ENCODE measurements at places on chromosomes 6 and 20. TPM values are rescaled to one million over a fixed set of nuclear protein-coding genes. Genes with fewer than 3 reads are reported as not detected.

EPPIN gene
- not detected for total RNA-seq

HLA-DQB2 gene
- total RNA-seq, result not detected

L3MBTL1 gene
- total RNA-seq, result 3.4 TPM

TREML2 gene
- total RNA-seq, result not detected

ANKS1A gene
- 15.6 TPM for total RNA-seq

BPIFA1 gene
- not detected for total RNA-seq

BTNL2 gene
- not detected for total RNA-seq

NKAIN2 gene
- total RNA-seq, result not detected

CST1 gene
- not detected for total RNA-seq

NHLRC1 gene
- 0.43 TPM for total RNA-seq

BTN1A1 gene
- not detected for total RNA-seq

TMEM74B gene
- 0.60 TPM for total RNA-seq

ENPP3 gene
- 0.34 TPM for total RNA-seq

CCN5 gene
- under 0.01 TPM for total RNA-seq

KPNA5 gene
- 19.4 TPM for total RNA-seq

DYNLRB1 gene
- 71.0 TPM for total RNA-seq

CLPSL2 gene
- total RNA-seq, result not detected

F13A1 gene
- total RNA-seq, result not detected

TREM1 gene
- not detected for total RNA-seq

OPN5 gene
- not detected for total RNA-seq

CALHM6 gene
- 4.2 TPM for total RNA-seq

WFDC2 gene
- not detected for total RNA-seq

VGLL2 gene
- not detected for total RNA-seq

ARMH2 gene
- not detected for total RNA-seq

FRK gene
- total RNA-seq, result 0.11 TPM

C20orf96 gene
- 2.2 TPM for total RNA-seq

CDC40 gene
- 15.5 TPM for total RNA-seq

HDGFL1 gene
- total RNA-seq, result not detected

PRSS16 gene
- total RNA-seq, result 0.09 TPM

BPIFB1 gene
- not detected for total RNA-seq

XKR7 gene
- not detected for total RNA-seq

LPA gene
- total RNA-seq, result not detected
